ENCODE measurements at places on chromosomes 13 and 19.

- DNase-seq: no peak
Measured at GRCh38 chr19:574658-575526, 2.5 kb downstream of the BSG start.

- DNase-seq: no peak
Measured at GRCh38 chr19:15631817-15632216, 8.9 kb upstream of the CYP4F3 start.

- no peak for DNase-seq
Measured at GRCh38 chr13:96041326-96042110, 11.7 kb downstream of the UGGT2 start.

- DNase-seq: no peak
Measured at GRCh38 chr19:18697680-18698079, 14.2 kb downstream of the CRTC1 start.

DNA sequence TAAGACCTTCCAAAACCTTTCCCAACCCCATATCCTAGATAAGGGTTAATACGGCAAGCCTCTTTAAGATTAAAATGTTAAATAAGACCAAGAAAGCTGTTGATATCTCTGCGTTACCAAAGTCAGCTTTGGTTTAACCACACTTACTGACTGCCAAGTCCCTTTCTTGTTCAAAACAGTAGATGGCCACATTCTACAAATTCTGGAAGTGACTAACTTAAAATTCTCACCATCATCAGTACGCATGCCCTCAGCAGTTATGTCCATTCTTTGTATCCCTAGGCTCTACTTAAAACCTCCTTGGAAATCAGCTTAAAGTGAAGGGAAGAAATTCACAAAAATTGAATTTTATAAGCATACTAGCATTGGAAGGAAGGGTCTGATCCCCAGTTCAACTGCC, 23.6 kb downstream of the SOHLH2 start:
- no peak for DNase-seq

GRCh38 chr13:71876648-71877255, 9.7 kb upstream of the DACH1 start:
- no peak for DNase-seq

DNA sequence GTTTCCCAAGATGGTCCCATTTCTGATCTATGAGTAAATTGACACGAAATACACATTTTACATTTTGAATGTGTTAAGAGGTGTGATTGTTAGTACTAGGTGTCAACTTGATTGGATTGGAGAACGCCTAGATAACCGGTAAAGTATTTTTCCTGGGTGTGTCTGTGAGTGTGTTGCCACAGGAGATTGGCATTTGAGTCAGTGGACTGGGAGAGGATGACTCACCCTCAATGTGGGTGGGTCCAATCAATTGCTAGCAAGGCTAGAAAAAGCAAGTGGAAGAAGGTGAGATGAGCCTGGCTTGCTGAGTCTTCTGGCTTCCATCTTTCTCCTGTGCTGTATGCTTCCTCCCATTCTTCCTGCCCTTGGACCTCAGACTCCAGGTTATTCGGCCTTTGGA, 960.7 kb upstream of the PCDH9 start:
- DNase-seq: no peak

DNA sequence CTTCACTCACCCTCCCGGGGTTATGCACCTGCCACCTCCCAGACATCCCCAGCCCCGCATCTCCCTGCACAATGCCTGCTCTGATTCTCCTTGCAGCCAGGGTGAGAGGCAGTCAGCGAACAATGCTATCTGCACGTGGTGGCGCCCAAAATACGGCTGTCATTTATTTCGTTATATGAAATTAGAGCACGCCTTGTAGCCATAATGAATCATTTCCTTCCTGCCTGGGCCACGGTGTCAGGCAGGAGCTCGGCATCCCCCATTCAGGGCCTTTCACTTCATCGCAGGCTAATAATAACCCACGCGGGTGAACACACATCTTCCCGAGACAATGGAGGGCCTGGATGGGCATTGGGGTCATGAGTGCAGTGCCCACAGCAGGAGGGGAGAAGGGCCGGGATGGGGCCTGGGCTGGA, 143.8 kb upstream of the ZNF507 start:
- no peak for DNase-seq

GRCh38 chr19:4474514-4475022, 2.5 kb downstream of the HDGFL2 start:
- DNase-seq: no peak

DNA sequence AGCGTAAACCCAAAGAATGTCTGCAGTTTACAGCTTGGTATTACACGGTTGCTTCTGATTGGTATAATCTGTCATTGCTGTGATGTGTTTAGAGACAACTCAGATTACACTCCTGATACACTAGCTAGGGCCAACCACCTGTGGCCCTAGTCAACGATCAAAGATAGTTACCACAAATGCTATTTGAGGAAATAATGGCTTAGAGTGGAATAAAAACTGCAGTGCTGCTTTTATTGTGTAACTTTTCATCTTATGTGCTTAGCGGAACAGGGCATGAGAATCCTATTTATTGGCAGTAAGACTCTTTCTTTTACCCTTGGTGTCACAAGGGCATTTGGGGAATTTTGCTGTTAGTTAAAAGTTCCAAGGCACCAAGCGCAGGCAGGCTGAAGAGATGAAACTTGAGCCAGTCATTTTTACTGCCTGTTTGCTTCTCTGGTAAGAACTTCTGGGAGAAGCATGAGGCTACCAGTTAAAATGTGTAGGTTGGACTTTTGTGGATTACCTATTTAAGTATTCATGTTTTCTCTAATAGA, 363.3 kb downstream of the KCNRG start:
- DNase-seq: no peak

GRCh38 chr19:38799104-38799503, 10.1 kb downstream of the LGALS7B start:
- DNase-seq: no peak

DNA sequence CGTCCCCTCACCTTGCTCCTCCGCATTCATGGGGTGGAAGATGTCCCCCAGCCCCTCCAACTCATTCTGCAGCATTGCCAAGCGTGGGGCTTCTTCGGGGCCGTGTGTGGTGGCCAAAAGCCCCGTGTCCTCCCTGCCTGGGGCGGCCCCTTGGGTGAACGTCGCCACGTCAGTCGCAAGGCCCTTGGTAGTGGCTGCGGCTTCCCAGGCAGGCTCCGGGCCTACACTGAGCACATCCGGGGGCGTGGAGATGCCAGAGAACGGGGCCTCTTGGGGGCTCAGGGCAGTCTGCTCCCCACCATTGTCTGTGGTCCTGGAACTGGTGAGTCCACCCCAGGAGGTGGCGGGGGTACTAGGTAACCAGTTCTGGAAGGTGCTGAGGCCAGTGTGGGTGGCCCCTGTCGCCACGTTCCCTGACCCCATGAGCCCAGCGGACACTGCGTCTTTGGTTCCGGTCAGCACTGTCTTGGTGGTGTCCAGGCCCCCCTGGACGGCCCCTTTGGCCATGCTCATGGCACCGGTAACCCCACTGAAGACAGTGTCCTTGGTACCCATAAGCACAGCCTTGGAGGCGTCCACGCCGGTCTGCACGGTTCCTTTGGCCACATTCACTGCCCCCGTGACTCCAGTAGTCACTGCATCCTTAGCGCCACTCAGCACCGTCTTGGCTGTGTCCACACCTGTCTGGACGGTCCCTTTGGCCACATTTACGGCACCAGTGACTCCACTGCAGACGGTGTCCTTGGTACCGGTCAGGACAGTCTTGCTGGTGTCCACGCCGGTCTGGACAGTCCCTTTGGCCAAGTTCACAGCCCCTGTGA, 7.6 kb downstream of the PLIN4 start:
- no peak for DNase-seq

DNA sequence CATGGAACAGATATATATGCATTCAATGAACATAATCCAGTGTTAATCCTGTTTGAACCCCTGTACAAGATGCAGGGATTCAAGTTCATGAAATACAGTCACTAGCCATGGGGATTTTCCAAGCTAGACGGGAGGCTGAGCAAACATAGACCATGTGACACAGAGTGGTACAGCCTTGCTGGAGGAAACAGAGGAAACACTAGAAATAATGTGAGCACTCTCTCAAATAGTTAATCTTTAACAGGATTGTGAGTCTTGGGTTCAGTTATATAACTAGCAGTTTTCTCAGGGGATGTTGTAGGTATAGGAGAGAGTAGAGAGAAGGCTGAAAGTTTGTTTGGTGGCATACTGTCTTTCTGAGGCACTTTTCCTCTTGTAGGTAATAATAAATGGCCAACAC, 13.9 kb upstream of the LGALS16 start:
- DNase-seq: no peak

- DNase-seq: no peak
Measured at GRCh38 chr19:15471639-15472101, 7.3 kb upstream of the RASAL3 start.

- DNase-seq: peak; percentile 6
Measured at GRCh38 chr13:25286308-25286968, 850 bp downstream of the MTMR6 start.

GRCh38 chr19:18613589-18614234, 1.0 kb downstream of the TMEM59L start:
- DNase-seq: no peak

- DNase-seq: no peak
Measured at GRCh38 chr13:62115831-62116230, 700.2 kb upstream of the PCDH20 start.

DNA sequence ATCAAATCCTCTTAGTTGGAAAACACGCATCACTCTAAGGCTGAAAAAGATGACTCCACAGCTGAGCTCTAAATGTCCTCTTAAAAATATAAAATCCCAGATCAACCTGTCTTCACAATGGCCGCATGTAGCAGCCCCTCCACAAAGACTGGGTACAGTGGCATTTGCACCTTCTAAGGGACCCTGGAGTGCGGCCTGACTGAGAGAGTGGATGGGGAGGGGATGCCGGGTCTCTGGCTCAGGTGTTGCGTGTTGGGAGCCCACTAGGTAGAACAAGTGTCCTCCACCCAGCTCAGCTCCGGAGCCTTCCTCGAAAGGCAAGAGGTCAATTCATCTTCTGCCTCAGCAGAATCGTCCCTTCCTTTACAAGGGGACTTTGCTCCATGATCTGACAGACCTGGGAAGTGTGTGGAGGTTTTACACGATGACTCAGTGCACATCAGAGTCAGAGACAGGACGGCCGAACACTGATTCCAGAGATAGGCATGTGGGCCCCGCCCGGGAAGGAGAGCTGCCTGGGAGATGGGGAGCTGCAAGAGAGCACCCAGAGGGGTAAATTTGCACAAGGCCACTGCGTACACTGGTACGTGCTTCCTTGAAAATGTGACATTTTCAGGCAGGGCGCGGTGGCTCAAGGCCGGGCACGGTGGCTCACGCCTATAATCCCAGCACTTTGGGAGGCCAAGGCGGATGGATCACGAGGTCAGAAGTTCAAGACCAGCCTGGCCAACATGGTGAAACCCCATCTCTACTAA, 23.5 kb upstream of the SLC15A1 start:
- DNase-seq: no peak

DNA sequence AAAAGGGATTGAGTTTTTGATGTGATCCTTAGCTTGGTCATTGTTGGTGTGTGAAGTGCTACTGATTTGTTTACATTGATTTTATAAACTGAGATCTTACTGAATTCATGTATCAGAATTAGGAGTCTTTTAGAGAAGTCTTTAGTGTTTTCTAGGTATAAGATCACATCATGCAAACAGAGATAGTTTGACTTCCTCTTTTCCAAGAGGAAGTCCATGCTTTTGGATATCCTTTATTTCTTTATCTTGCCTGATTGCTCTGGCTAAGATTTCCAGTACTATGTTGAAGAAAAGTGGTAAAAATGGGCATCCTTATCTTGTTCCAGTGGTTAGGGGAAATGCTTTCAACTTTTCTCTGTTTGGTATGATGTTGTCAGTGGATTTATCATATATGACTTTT, 561.2 kb upstream of the SLITRK1 start:
- no peak for DNase-seq

Data from activated CD4-positive, CD25-positive, alpha-beta regulatory T cell (primary cell).